ENCODE measurements at places on chromosomes 1 and 21.

- no peak for DNase-seq
Measured at GRCh38 chr21:38993561-38993960, 187.8 kb downstream of the ETS2 start.

DNA sequence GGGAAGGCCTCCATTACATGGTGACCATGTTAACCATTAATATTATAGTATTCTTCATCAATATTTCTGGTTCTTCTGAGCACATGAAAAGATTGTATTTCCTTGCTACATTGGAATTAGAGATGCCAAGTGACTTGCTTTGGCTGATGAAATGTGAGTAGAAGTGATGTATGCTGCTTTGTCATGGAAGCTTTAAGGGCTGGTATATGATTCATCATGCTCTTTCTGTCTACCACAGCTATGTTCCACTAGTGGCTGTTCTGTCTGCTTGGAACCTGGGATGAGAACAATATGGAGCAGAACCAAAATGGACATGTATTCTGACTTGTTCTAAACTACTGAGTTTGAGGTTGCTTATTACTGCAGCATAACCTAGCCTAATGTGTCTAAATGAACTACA lies 163.3 kb downstream of the TM2D1 start:
- no peak for DNase-seq

DNA sequence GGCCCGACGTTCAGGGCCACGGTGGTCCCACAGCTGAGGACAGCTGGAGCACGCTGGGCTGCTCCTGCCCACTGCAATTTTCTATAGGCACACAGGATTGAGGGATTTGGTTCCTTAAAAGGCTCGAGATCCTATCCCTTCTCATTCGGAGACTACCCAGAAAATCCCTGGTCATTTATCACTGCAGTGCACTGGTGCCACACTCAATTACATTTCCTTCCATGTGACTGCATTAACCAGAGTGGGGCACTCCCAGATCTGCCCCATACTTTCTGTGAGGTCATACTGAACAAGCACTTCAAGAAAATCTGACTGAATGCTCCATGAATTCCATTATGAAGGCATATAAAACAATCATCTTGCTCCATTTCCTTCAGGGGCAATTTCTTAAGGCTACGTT lies 49.8 kb upstream of the KCNE1 start:
- no peak for DNase-seq

DNA sequence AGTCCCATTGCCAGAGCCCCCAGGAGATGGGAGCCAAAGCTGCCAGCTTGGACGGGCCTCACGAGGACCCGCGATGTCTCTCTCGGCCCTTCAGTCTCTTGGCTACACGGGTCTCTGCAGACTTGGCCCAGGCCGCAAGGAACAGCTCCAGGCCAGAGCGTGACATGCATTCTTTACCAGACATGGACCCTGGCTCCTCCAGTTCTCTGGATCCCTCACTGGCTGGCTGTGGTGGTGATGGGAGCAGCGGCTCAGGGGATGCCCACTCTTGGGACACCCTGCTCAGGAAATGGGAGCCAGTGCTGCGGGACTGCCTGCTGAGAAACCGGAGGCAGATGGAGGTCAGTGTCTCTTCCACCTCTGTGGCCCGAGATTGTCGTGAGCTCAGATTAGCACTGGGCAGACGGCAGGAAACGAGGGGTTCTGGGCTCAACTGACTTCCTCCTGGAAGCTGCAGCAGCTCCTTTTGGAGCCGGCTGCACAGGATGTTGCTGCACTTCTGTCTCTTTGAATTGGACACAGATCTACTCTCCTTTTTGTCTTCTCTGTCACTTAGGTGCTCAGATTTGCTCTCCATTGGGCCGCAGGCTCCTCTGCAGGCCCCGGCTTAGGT lies 68.0 kb downstream of the DISC1 start:
- no peak for DNase-seq

DNA sequence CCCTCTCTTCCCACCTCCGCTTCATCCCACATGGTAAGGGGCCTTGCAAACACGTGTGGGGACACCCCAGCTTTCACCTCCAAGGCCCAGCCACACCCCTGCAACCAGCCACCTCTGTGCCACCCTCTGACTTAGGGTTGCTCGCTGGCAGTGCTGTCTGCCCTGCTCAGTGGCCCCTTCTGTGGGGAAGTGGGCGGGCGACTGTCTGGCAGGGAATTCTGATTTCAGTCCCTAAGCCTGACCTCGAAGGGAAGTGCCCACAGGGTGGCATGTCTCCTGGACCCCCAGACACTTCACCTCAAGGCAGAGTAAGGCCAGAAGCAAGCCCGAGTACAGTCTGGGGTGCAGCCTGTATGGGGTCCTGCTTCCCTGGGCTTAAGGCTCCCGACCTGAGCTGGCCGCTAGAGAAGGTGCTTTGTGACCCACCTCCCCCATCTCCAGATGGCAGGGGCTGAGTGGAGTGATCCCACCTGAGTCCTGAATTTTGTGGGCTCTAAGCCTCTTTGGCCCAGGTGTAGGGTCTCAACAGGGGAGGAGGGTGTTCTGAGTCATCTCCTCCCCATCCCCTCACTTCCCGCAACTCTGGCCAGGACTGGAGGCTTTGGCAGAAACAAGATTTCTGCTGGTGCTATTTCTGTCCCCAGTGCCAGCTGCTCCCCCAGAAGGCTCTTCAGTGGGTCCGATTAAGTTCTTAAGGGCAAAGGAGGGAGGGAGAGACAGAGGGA lies 7.0 kb downstream of the RD3 start:
- no peak for DNase-seq

- no peak for DNase-seq
Measured at GRCh38 chr1:103107741-103108375, 464 bp downstream of the COL11A1 start.

DNA sequence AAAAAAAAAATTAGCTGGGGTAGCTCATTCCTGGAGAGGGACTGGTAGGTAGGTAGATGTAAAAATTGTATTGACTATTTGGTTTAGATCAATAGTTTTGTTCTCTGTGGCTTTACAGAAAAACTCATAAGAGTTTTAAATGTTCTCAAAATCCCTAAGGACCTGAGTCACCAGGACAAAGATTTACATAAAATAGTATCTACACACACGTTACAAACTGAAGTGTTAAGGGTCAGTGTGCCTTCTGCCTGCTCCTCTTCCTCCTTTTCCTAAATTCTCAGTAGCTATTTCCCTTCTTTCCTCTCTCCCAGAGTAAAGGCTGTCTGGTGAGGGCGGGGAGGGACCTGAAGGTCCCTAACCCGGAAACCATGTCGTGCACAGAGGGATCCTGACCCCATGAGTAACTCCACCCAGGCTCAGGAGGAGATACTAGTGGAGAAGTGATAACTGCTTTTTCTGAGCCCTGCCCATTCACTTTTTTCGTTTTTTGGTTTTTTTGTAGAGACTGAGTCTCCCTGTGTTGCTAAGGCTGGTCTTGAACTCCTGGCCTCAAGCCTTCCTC lies 8.1 kb downstream of the PLEKHM2 start:
- no peak for DNase-seq

- no peak for DNase-seq
Measured at GRCh38 chr1:151419819-151420218, 20.4 kb downstream of the PSMB4 start.

DNA sequence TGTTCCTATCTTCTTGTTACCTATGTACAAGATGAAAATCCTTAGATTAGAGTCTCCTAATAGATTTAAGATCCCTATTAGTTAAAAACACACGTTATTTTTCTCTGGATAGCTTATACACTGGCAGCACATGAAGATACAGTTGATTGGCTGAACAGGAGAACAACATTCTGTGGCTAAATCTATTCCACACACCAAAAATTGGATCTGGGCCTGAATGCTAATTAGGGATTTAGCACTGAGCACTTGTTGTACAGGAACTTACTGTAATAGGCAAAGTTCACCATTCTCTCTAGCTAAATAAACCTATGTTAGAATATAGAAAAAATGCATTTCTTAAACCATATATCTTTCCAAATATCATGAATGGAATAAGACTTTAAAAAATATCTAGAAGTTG lies 117.1 kb upstream of the PTGFR start:
- no peak for DNase-seq

DNA sequence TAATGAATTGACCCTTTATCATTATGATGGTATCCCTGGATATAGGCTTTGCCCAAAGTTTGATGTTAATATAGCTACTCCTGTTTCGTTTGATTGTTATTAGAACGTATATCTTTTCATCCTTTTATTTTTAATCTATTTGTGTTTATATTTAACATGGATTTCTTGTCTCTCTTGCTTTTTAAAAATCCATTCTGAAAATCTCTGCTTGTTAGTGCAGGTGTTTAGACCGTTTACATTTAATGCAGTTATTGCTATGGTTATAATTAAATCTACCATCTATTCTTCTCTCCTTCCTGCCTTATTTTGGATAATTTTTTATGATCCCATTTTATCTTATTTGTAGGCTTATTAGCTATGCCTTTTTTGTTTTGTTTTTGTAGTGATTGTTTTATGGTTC lies 12.4 kb downstream of the TSNAX start:
- DNase-seq = no peak

DNA sequence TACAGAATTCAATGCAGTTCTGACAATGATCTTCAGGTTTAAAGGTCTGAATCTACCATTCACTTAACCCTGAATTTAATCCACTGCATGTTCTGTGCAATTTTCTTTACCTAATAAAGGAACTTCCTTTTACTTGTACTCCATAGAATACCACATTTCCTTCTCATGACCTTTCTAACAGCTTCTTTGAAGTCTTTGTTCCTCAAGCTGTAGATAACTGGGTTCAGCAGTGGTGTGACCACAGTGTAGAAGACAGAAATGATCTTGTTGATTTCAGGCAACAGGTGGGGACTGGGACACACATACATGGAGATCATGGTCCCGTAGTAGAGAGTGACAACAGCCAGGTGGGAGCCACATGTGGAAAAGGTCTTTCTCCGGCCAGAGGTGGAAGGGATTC lies 878 bp downstream of the OR11L1 start:
- DNase-seq = no peak

DNA sequence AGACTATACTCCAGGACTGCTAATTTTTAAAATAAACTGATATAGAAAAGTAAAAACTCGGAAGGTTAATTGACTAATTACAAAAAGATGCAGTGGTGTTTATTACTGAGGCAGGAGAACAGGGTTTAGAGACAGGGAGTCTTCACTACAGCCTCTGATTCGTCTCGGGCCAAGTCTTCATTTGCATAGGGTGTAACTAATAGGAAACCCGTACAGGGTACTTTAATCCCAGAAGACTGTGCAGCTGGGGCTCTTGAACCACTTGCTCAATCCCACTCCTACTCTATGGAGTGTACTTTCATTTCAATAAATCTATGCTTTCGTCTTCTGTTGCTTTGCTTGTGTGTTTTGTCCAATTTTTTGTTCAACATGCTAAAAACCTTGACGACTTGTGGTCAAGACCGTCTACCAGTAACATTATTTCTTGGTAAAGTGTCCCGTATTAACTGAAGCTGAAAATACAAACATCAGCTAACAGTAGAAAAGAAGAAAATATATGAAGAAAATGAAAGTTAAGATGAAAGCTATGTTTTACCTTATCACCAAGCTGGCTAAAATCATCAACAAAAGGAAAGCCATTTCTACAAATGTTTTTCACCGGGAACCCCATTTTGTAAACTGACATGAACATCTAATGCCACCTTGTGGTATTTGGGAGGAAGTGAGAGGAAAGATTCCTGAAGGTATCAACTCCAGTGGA lies 8.0 kb downstream of the SDHB start:
- DNase-seq = no peak

DNA sequence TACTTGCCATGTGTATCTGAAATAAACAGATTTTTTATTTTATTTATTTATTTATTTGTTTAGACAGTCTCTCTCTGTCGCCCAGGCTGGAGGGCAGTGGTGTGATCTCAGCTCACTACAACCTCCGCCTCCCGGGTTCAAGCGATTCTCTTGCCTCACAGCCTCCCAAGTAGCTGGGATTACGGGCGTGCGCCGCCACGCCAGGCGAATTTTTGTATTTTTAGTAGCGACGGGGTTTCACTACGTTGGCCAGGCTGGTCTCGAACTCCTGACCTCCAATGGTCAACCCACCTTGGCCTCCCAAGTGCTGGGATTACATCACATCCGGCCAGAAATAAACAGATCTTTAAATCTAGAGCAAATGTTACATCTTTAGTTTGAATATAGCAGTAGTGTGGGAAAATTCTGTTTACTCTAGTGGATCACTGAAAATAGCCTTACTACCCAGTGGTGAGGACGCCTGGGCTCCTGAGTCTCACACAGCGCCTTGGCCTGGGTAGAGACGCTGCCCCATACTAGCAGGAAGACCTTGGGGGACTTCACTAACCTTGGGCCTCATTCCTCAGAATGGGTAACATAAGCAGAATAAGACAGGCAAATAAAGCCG lies 709 bp downstream of the GART start:
- DNase-seq = no peak

GRCh38 chr1:1603671-1604373 lies 3.9 kb upstream of the FNDC10 start:
- DNase-seq = no peak

- DNase-seq = no peak
Measured at GRCh38 chr21:40672602-40673001, 174.4 kb downstream of the DSCAM start.

- peak; percentile 36 for DNase-seq
Measured at GRCh38 chr1:31745096-31745945, 18.8 kb downstream of the ADGRB2 start.

DNA sequence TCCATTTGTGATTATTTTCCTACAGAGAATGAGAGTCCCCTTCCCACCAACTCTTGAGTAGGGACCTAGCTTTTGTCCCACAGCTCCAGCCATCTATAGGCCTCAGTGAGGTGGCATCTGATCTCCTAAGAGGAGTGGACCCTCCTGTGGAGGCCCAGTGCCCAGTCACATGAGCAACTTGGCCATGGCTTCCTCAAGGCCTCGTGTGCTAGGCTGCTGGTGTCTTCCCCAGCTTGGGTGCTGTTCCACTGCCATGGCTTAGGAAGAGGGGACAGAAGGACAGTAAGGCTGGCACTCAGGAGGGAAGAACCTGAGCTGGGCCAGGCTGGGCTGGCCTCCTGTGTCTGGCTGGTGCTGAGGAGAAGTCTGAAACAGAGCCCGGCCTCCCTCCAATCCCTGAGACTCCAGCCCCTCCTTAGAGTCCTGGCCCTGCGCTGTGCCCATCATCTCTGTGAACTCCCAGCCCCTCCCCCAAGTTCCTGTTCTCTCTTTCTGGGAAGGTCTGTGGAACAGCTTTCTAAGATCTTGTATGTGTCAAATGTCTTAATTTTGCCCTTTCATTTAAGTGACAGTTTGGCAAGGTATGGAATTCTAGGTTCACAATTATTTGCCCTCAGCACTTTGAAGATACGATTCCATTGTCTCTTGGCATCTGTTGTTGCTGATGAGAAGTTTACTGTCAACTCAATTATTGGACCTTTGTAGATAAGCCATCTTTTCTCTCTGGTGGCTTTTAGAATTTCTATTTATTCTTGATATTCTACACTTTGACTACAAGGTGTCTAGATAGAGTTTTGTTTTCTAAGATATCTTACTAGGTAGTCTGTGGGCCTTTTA lies 7.1 kb upstream of the KCNQ4 start:
- DNase-seq = no peak
